ENCODE measurements at places on chromosomes 11 and 22.

GRCh38 chr11:13210424-13210823 is 67.2 kb upstream of the BMAL1 start:
- no peak for DNase-seq

- DNase-seq, result no peak
Measured at GRCh38 chr22:46854125-46854870, 91.8 kb downstream of the TBC1D22A start.

DNA sequence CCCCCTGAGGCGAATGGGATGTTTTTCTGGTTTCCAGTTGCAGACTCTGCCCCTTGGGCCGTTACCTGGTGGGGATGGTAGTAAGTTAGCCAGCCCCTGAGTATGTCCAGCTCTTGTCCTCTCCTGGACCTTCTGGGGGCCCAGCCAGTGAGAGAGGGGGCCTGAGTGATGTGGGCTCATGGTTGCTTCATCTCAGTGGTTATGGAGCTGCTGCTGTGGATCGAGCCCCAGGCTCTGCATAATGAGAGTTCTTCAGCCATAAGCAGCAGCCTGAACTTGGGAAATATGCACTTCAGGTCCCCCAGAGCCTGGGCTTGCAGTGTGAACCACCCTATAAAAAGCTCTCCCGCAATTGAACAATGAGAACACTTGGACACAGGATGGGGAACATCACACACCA is 5.9 kb downstream of the TMPRSS13 start:
- peak; percentile 67 for DNase-seq

- DNase-seq, result no peak
Measured at GRCh38 chr11:132264616-132265015, 894.2 kb downstream of the NTM start.

DNA sequence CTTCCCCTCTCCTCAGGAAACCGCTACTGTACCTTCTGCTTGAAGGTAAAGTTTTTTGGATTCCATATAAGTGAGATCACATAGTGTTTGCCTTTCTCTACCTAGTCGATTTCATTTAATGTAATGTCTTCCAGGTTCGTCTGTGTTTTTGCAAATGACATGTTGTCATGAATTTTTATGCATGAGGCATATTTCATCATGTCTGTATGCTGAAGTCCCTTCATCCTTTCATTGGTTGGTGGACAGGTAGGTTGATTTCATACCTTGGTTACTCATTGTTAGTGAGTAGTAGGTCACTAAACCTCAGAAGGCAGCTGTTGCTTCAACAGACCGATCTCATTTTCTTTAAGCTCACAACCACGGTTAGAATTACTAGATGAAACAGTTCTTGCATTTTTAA is 60.3 kb downstream of the LRRC74B start:
- no peak for DNase-seq

DNA sequence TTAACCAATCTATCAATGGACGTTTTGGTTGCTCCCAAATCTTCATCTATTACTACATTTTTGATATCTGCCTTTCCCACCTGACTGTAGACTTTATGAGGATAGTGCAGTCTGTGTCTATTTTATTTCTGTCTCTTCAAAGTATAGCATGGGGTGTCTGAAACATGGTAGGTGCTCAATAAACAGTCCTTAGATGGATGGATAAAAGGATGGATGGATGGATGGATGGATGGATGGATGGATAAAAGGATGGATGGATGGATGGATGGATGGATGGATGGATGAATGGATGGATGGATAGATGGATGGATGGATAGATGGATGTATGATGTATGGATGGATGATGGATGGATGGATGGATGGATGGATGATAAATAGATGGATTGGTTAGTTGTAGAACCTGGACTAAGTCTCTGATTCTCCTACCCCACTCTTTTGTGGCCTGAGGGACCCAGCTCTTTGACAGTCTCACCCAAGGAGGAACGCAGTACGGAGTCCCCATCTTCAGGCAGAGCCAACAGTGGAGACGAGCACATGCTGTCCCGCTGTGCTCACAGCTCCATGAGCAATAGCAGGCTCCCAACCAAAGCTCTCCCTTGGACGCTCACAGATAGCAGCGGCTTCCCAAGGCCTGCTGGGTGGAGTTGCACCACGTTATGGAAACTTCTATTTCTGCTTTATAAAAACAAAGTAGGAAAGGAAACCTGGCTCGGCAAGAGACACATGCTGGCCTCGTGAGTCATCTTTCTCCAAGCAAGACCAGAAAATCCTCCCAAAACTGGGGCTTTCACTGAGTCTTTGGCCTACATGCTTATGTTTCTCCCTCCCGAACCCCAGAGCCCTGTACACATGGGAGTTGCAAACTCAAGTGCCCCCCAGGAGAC is 448.0 kb downstream of the MIAT start:
- no peak for DNase-seq

- no peak for DNase-seq
Measured at GRCh38 chr11:111513240-111513605, 1.0 kb upstream of the BTG4 start.

- DNase-seq, result no peak
Measured at GRCh38 chr22:42711895-42712837, 8.5 kb downstream of the A4GALT start.

DNA sequence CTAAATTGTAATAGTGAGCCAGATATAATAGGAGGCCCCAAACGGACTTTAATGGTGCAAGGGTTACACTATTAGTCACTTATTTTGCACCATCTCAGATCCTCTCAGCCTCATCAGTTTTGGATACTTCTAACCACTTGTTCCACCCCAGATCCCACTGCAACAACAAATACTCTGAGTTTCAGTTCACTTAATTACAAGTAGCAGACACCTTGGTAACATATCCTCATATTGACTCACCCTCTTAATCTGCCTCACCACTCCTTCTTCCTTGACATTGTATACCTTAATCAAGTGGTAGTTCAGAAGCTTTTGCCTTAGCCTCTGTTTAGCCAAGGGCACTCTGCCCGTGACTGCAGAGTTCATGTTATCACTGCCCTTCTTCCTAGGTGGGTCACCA is 256.1 kb upstream of the UBASH3B start:
- no peak for DNase-seq

DNA sequence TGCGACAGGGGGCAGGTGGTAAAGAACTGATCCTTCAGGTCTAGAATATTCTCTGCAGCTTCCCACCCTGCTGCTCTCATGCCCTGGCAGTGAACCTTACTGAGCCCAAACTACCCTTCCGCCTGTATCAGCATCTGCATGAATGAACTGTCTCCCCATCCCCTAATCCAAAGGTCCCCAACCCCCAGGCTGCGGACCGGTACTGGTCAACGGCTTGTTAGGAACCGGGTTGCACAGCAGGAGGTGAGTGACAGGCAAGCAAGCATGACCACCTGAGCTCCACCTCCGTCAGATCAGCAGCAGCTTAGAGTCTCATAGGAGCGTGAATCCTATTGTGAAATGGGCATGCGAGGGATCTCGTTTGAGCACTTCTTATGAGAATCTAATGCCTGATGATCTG is 58.2 kb upstream of the LMO1 start:
- no peak for DNase-seq

DNA sequence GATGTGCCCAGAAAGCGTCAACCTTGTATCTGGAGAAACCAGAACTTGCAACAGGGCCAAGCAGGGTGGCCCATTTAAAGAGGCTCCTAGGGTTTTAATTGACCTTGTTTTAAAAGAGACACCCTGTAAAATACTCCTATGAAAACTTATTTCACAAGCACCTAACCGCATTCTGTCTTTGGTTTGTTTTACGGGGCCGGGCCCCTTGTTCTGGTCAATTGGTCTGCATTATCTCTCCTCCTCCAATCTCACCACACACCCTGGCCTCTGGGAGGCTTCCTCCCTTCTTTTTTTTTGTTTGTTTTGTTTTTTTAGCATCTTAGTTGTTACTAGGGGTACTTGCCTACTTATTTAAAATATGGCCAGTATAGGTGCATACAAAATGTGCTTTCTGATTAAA is 4.7 kb downstream of the EHF start:
- no peak for DNase-seq

DNA sequence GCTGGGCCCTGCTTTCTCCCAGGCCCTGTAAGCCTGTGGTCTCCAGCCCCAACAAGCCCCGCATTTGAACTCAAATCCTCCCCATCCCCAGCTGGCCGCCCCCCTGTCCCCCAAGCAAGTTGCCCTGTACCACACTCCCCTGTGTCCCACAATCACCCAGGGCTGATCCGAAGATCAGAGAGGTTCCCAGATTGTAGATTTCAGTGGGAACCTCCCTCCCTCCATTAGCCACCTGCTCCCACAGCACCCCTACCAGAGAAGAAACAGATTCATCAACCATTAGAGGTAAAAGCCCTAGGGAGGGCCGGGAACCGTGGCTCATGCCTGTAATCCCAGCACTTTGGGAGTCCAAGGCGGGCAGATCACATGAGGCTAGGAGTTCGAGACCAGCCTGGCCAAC is 107.5 kb downstream of the FEZ1 start:
- DNase-seq, result no peak

GRCh38 chr11:1759851-1760220 is 3.9 kb downstream of the CTSD start:
- no peak for DNase-seq

DNA sequence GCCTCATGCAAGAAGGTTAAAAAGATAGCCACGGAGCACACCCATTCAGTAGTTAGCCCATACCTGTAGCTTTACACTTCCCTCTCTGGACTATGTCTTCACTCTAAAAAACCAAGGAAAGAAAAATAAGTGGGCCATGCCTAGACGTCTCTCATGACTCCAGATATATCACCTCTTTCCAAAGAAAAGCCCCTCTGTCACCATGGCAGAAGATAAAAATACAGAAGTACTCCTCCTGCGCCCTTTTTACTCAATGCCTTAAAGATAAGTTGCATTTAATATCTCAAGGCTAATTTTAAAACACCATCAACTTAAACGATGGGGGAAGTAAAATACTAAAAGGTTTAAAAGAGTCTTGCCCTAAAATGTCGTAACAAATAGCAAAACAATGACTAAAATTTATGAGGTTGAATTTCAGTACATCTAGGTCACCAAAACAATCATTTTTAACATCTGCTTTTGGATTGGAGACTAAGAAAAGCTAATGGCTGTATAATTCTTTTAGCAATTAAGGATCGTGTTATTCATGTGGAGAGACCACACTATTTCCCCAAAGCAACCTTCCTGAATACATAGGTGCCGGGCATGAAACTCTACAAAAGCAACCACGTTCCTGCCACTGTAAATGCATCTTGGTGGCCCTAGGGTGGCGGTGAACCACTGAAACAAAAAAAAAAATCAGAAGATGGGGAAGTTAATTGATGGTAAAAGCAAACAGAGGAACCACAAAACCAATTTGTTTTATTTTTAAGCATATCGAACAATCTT is 46.0 kb downstream of the CELF1 start:
- DNase-seq, result no peak

DNA sequence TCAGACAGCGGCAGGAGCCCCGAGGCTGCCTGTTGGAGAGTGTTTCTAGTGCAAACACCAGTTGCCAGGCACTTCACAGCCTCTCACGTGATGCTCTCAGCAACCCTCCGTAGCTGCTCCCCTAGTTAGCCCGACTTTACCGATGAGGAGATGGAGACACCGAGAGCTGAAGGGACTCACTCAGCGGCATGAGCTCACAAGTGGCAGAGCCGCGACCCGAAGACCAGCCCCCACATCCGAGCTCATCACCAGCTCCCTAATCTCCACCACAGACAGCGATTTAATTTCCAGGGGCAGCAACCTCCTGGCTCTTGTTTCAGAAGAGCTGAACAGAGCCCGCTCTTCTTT is 28.7 kb upstream of the RTL6 start:
- peak; percentile 24 for DNase-seq

DNA sequence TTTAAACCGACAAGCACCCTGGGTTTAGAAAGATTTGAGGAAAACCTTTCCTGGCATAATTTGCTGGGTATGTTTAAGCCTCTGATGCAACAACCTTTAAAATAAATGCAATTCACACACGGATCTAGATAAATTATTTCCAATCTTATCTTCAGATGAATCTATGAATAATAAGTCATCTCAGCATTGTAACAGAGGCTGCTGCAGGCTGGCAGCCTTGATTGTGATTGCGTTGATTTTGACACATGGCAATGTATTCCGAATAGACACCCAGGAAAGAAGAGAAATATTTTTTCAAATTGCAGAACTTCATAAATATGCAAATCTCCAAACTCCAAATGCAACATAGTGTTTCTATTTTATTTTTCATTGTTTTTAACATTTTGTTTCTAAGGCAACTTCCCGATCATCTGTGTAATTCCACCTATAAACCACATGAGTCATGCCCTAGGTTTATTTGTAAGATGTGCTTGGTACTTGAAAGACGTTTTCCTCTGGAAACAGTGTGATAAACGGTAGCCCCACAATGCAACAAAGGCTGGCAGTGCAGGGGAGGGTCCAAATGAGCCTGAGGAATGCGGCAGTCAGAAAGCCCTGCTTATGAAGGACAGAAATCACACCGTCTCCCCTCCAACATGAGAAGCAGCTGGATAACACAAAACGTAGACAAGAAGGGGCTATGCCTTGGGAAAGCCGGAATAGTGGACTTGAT is 359.0 kb downstream of the BRD1 start:
- DNase-seq, result no peak

DNA sequence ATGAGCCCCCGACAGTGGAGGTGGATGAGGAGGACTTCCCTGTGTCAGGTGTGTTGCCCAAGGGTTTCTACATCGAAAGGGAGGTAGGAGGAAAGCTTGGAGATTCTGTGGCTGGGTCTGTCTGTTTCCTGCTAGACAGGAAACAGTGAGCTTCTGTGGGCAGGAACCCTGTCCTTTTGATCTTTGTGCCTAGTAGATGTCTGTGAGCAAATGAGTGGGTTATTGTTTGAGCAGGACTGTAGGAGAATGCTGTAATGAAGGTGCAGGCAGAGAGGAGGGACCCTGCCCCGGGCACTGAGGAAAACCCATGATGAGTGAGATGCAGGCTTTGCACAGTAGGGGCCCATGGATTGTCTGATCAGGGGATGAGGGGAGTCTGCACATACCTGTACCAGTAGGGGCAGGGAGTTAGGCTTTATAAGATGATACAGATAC is 14.0 kb downstream of the USP35 start:
- DNase-seq, result no peak

DNA sequence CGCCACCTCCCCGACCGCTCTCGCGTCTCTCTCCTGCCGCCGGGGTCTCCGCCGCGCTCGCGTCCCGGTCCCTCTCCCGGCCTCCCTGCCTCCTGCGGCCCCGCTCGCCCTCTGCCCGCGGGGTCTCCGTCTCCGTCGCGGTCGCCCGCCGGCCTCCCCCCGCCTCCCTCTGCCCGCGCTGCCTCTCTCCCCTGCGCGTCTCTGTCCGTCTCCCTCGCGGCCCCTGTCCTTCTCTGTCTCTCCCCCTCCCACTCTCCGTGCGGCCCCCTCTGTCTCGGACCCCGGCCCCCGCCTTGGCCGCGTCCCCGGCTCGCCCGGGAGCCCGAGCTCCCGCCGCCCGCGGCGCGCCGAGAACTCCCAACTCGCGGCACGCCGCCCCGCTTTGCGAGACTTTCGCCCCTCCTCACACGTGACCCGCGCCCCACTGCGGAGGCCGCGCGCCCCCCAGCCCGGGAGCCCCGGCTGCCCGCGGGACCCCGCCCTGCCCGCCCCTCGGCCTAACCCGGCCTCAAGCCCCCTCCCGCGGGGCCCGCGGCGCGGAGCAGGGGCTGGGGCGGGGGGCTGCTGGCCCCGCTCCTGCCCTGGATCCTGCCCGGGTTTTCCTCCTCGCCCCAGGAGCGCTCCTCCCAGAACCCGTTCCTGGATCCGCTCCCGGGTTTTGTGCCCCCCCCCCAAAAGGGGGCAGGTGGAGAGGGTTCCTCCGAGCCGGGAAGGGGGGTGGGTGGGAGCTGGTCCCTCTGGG is 702 bp upstream of the KCNJ4 start:
- no peak for DNase-seq
